ENCODE measurements at places on chromosomes 16 and 17.

DNA sequence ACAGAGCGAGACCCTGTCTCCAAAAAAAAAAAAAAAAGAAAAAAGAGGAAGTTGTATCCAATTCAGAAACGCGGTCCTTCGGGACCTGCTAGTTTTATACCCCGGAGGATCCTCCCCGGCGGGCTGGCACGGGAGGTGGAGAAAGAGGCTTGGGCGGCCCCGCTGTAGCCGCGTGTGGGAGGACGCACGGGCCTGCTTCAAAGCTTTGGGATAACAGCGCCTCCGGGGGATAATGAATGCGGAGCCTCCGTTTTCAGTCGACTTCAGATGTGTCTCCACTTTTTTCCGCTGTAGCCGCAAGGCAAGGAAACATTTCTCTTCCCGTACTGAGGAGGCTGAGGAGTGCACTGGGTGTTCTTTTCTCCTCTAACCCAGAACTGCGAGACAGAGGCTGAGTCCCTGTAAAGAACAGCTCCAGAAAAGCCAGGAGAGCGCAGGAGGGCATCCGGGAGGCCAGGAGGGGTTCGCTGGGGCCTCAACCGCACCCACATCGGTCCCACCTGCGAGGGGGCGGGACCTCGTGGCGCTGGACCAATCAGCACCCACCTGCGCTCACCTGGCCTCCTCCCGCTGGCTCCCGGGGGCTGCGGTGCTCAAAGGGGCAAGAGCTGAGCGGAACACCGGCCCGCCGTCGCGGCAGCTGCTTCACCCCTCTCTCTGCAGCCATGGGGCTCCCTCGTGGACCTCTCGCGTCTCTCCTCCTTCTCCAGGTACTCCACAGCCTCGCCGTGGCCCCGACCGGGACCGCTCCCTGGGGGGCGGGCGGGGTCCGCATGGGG lies at the start of gene CDH3:
Gene CDH3 (plus strand): TSS at position 596 of the 779 bp plus-strand sequence. CDS start 70 bp downstream, at position 666.
- peak; percentile 6 for DNase-seq

GRCh38 chr16:23131436-23131835 lies 17.8 kb downstream of the USP31 start:
- no peak for DNase-seq

DNA sequence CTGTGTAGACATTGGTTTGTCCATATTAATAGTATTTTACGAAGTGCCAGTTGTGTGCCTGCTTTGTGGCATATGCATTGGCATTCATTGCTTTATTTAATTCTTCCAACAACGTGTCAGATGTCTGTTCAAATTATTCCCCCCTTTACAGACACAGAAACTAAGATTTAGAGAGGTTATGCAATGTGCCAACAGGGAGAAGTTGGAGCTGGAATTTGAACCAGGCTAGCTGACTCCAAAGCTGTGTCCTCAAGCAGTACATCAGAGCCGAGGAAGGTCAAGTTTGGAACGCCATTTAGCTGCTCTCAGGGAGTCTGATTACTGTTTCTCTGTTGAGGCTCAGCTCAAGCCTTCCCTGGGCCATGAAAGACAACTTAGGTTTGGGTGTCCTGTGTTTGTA lies 232.3 kb downstream of the WWOX start:
- DNase-seq: no peak

DNA sequence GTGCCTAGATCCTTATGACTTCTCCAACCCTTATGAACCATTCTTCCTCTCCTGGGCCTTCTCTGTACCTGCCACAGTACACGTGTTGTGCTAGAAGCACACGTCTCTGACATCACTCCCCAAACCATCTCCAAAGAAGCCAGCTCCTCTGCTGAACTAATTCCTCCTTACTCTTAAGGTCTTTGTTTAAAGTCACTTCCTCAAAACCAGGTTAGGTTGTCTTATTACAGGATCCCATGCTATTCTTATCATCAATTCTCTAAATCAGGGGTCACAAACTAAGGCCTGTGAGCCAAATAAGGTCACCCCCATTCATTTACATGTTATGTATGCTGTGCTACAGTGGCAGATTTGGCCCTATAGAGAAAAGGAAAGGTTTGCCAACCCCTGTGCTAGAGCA lies 4.0 kb downstream of the SUPT6H start:
- no peak for DNase-seq

- DNase-seq: no peak
Observed at GRCh38 chr17:50491505-50491904, 12.8 kb downstream of the RSAD1 start.
